ENCODE measurements at places on chromosomes 13 and 19.
A peak's percentile ranks its signal among the peaks of the same experiment; 100 is the strongest.

GRCh38 chr19:14477418-14478112 is 2.4 kb upstream of the PTGER1 start:
- DNase-seq = no peak

DNA sequence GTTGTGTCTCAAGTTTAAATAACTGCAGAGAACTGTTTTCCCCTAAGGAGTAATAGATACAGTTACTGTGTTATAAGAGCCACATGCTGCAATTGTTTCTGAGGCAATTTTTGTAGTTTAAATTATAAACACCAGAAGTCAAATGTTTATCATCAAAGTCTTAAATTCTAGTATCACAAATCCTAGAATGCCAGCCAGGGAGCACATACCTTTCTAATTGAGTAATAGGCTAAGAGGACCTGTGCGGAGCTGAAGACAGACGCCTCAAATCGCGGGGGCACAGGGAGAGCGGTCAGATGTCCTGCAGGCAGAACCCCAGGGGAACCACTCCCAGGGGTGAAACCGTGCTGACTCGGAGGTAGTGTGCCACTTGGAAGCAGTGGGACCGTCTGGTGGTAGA is 65.2 kb upstream of the TNFRSF19 start:
- DNase-seq = no peak

DNA sequence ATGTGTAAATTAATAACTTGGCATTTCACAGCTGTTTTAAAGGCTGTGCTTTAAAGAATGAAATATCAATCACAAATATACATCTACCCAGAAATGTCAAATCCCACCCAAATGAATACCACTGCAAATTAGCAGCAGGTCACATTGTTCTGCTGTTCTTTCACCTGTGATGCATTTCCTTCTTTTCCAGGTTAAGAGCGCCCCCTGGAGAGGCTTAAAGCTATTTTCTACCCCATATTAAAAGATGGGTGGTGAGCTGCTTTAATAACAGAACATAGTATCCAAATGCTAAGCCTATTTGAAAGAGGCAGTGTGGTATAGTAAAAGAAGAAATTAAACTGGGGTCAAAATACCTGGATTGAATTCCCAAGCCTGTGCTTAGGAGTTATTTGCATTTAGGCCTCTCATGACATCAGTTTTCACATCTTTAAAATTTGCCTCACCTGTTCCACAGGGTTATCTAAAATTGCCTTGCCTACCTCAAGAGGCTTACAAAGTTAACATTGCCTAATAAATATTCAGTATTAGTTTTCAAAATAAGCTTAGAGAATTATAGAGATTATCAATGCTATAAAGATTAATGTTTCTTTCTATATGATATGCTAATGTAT is 396.9 kb upstream of the SLITRK5 start:
- peak; percentile 73 for DNase-seq

- DNase-seq = no peak
These were observed 93.8 kb upstream of the SOX1 start for GRCh38 chr13:111973186-111973585.

DNA sequence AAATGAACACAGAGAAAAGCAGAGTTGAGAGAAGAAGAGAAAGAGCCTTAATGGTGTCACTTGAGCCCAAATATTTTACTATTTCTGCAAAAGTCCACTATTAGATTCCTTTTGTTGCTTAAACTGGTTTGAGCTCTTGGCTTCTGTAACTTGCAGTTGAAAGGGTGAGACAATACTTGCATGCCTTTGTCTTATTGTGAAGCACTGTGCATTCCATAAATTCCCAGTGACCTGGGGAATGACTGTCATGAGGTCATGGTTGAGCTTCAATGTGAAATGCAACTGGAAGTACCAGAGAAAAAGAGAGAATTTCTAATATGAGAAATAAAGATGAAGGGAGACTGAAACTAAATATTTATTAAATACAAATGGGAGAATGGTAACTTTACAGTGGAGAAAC is 310.9 kb downstream of the TDRD3 start:
- DNase-seq = no peak

GRCh38 chr19:14056069-14056666 is 5.7 kb downstream of the PALM3 start:
- no peak for DNase-seq

- peak; percentile 23 for DNase-seq
These were observed 1.3 kb downstream of the EXOSC8 start for GRCh38 chr13:37001921-37002250.

DNA sequence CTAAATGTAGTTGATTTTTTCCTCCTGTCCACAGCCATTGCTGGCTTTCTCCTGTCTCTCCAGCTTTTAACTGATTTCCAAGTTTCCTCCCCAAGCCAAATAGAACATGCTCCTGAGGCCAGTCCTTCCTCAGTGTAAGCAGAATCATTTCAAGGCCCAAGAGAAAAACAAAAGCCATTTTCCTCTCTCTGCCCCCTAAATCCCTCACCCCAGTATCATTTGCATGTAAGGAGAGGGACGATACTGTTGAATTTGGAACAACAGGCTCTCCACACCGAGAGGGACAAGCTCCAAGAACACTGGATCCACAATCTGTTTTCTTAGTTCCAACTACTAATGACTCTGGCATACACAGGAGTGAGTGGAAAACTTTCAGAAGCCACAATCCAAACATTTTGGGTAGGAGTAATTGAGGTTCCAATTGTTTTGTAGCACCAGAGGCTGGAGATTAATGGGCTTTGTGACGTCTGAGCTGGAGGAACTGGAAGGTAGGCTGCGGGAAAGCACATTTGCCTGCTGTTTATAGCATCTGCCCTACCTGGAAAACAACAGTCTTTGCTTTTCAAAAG is 156.8 kb downstream of the FLT1 start:
- no peak for DNase-seq

DNA sequence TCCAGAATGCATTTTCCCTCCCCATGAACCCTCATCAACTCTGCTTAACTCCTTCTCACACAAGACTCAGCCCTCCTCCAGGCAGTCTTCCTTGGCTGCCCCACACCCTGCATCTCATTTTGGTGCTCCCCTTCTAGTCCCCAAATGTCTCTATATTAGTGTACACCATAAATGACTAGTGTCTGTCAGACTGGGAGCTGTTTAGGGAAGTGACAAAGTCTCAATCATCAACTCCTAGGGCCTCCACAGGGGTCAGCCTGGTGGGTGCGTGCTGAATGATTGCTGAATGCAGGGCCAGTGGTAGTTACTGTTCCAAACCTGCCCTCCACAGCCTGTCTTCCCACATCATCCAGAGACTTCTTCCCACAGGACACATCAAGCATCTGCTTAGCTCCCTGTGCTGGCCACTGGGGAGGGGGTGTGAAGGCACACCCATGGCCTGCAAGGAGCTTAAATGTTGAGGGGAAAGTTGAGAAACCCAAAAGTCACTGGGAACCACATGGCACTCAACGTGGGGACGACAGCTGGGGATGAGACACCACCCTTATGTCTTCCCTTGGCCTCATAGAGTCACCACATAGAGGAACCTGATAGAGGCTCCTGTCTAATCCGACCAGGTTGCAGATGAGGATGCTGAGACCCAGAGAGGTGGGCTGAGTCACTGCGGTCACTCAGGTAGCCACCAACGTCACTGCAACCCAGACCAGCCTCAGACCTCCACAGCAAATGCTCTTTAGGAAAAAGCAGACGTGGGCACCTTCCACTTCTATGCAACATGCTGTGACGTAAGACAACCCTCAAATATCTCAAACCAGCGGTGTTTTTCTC is 79.3 kb upstream of the TM9SF2 start:
- DNase-seq = no peak

- no peak for DNase-seq
These were observed 11.8 kb upstream of the RCBTB1 start for GRCh38 chr13:49597043-49597641.
